ENCODE measurements at places on chromosomes 2 and 18.

DNA sequence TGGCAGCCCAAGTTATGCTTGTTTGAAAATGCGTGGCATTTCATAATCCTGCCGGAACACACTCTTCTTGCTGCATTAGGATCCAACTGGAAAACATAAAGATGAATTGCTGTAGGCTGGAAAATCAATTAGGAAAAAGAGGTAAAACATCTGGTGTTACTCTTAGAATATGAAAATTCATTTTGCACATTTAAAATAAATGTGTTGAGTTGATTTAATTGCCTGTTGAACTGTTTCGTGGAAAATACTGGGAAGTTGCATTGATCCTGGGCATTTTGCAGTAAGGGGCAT lies 4.1 kb downstream of the RHOB start:
- no peak for DNase-seq

DNA sequence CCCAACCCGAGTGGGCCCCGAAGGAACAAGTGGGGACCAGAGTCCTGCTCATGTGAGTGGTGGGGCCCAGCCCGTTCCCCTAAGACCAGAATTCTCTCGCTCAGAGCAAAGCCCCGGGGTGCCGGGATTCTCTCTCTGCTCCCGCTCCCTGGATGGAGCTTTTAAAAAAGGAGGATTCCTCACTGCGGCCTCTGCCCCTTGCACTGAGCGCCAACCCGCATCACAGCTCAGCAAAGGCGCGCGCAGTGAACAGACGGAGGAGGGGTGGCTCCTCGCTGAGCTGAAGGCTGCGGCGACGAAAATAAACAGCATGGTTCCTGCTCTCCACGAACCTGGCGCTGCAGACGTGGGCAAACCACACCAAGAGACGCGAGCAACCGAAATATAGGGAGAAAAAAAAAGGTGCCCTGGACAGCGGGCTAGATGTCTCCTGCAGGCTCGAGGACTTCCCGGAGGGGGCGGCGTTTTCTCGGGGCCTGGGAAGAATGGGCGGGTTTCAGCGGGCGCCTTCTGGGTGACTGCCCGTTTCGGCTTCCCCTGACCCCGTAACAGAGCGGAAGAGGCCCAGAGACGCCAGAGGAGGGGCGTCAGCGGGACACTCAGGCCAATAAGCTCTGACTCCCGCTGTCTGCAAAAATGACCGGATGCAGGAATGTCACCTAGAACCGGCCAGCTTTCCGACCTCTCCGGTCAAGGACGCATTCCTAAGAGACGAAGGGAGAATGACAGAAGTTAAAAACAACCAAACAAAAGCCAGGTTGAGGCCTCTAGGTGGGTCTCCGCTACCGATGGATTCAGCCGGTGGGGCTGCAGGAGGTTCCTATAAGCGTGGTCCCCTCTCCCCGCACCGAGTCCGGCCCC lies 819 bp upstream of the KLF11 start:
- DNase-seq = peak; percentile 70

DNA sequence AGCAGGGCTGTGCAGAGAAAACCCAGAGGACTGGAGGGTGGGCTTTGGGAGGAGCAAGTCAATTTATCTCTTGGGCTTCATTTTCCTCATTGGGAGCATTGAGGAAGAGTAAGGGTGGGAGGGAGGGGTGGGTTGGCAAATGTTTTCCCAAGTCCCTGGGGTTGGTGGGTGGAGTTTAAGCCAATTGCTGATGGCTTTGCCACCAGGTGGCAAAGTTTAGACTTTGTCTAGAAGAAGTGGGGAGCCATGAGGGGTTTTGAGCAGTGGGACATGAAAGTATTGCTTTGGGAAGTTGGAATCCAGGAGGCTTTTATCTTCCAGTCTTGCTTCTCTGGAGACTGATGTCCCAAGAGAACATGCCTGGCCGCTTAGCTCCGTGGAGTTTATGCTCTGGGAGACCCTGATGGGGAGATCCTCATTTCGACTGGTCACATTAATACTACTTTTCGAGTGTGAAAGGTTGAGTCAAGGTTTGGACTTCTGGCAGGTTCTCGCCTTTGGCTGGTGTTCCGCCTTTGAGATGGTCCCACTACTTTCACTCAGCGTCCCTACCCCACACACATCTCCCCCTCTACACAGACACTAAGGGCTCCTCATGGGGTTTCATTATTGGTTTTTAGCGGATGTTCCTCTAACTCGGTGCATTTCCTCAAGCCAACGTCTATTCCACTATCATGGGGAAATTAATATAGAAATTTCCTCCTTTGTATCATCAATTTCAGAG lies 126.7 kb downstream of the PRKCE start:
- no peak for DNase-seq

DNA sequence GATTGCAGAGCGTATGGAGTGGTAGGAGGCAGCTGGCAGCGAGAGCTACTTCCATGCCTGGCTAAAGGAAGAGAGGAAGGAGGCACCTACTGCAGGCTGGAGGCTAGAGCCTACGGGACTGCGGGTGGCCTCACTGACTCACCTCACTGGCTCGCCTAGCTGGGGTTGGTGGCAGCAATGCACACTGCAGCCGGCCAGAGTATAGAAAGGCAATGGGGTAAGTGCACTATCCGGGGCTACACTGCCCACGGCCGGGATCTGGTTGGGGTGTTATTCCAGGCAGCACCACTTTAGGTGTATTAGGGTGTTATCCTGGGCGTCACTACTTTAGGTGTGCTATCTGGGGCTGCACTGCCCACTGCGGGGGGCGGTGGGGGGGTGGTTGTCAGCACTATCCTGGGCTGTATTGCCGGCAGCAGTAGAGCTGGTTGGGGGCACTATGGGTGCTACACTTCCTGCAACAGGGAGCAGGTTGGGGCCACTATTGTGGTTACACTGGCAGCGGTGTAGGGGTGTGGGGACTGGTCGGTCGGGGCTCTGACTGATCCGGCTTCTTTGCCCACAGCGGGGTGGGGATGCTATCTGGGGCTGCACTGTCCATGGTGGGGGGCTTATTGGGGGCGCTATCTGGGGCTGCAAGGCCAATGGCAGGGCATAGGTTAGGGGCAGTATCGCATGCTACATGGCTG lies 33.3 kb upstream of the ANKRD62 start:
- no peak for DNase-seq

GRCh38 chr18:80171054-80171872 lies 62.2 kb downstream of the ADNP2 start:
- peak; percentile 73 for DNase-seq

GRCh38 chr2:236608188-236608525 lies 38.5 kb downstream of the ACKR3 start:
- DNase-seq = peak; percentile 64

DNA sequence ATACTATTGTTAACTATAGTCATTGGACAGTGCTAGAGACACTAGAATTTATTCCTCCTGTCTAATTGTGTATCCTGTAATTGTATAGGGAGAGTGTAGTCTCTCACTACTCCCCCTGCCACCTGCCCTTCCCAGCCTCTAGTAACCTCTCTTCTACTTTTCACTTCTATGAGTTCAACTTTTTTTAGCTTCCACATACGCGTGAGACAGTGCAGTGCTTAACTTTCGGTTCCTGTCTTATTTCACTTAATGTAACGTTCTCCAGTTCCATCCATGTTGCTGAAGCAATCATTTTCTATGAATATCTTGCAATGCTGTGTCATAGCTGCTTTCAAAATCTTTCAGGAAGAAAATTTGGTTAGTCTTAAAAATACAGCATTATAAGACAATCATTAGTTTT lies 22.8 kb upstream of the RUFY4 start:
- no peak for DNase-seq

DNA sequence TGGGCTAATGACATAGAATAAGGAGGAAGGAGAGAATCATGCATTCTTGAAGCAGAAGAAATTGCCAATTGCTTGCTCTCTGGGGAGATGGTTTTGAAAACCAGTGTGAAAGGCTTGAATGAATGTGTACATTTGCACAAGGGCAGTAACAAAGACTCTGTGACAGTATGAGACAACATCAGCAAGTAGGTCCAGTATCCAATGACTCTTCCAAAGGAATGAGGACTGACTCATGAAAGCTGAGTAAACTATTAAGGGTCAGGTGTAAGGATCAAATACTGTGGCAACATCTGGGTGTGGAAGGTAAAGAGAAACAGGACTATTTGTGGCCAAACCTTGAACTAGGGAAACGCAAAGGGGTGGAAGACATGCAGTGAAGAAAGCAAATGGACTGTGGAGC lies 886.0 kb upstream of the CHAC2 start:
- no peak for DNase-seq

DNA sequence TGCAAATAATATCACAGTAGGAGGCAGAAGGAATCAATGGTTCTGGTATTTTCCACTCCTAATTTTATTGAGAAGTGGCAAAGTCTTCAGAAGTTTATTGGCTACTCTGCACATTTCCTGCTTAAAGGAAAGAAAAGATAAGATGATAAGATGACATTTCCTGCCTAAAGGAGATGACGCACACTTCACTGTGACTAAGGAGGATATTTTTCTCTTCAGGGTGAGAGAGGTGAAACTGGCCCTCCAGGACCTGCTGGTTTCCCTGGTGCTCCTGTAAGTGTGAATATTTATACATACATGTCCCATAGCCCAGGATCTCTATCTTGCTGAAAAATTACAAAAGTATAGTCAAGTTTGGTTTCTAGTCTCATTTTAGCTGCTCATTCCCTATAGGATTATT lies 27.9 kb downstream of the COL3A1 start:
- no peak for DNase-seq

GRCh38 chr2:99833586-99834201 lies 308.7 kb downstream of the AFF3 start:
- DNase-seq = no peak

DNA sequence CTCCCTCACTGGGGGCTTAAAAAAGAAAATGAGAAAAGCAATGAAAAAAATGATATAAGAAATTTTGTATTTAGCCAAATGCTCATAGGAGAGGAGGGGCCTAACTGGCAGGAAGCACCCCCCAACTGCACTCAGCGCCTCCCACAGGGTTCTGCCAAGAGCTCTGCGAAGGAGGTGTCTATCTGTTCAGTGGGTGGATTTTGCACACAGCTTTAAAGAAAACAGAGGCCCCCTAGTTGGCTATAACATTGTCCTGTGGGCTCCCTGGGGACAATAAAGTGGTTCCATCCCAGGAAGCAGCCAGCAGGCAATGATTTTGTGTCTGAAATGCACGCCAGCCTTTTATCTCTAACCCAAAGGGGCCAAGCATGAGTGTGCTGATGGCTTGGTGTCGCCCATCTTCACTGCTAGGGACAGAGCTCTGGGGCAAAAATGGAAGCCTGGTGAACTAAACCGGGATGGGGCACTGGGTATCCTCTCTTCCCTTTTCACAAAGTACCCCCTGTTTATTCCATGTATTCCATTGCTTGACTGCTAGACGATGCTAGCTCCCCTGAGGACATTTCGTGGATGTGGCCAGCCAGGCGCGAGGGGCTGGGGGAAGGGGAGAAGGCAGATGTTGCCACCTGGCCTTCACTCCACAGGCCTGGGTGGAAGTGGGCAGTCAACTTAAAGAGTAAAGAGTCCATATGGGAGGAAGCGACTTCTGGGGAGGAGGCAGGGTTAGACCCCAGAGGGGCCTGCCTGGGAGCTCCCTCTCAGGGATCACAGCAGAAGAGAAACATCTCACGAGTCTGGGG lies 205.7 kb downstream of the CYP26B1 start:
- DNase-seq = peak; percentile 5

DNA sequence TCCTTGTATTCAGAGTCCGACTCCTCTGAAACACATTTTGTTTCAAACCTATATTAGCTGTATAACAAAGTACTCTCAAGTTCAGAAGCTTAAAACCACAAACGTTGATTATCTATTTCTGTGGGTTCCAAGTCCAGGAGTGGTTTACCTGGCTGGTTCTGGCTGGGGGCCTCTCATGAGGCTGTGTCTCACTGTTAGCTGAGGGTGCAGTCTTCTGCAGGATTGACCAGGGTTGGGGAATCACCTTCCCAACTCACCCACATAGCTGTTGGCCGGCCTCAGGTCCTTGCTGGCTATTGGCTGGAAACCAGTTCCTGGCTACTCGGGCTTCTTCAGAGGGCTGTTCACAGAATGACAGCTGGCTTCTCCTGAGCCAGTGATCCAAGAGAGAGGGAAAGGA lies 18.0 kb upstream of the ATIC start:
- no peak for DNase-seq

DNA sequence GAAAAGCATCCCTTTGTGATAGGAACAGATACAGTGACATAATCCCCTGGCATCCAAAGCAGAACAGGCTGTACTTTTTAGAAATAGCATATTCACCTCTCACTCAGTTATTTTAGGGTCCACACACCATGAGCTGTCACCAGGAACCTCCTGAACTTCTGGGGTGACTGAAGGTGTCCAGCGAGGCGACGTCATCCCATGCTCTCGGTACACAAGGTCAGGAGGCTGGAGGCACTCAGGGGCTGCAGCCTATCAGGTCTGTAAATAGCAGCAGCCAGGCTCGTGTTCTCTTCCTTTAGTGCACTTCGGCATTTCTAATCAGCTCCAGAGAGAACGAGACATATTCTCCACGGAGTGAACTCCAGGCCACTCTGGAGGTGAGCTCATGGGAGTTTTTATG lies 98.3 kb downstream of the GATA6 start:
- no peak for DNase-seq

DNA sequence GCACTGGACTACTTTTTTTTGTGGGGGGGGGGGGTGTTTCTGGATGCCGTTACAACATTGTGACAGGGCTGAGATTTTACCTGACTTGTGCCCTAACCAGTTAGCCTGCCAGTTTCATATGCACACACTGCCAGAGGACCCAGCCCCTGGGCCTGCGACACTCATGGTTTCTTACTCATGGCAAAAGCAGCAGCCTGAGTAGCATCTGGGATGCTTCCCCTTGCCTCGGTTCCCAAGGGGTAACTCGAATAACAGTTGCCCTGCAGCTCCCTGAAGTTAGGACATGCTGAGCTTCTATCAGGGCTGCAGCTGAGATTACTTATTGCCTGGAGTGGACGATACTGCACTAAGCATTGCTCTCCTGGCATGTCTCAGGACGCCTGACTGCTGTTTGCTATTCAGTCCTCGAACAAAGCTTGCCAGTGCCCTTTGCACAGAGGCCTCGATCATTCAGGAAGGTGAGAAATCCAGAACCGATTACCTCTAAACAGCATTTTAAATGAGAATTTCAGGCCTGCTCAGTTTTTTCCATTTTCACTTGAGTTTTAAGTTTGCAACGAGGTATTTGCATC lies 47.9 kb downstream of the TRPM8 start:
- no peak for DNase-seq

- no peak for DNase-seq
Measured at GRCh38 chr2:233013027-233013461, at the start of gene NGEF. Gene NGEF, minus strand, starts transcription at chr2:233013256. Its CDS starts 38,366 bp downstream, at chr2:232974890.

- no peak for DNase-seq
Measured at GRCh38 chr2:174330945-174331594, 3.7 kb upstream of the SP9 start.

Data from AG20443 (cell line).